Astrocyte of the hippocampus (primary cell): ENCODE measurements at places on chromosomes 7 and 10.

GRCh38 chr7:151008143-151008510, 16.2 kb downstream of the ATG9B start:
- DNase-seq: no peak

- peak; percentile 93 for DNase-seq
These were observed 72.8 kb upstream of the PPIF start for GRCh38 chr10:79274279-79275104.

- peak; percentile 74 for DNase-seq
These were observed 22.6 kb upstream of the VDAC2 start for GRCh38 chr10:75187961-75188426.

- DNase-seq: no peak
These were observed 67.5 kb downstream of the DNAJC12 start for GRCh38 chr10:67770537-67770936.

DNA sequence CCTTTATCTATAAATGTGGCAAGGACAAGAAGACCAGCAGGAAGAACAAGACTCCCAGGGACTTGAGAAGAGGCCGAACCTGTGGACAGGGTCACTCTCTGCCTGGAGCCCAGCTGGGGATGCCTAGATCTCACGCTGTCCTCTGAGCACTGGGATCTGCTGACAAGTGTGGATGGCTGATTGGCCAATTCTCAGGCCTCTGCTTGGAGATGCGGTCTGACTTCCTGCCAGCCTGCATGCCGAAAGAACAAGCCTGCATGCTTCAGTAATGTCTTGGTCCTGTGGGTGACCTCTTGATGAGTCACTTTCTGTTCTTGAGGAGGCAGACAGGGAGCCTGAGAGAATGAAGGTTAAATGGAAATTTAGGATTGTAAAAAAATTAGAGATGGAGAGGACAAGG, 84.7 kb downstream of the TMEM178B start:
- DNase-seq: peak; percentile 99

DNA sequence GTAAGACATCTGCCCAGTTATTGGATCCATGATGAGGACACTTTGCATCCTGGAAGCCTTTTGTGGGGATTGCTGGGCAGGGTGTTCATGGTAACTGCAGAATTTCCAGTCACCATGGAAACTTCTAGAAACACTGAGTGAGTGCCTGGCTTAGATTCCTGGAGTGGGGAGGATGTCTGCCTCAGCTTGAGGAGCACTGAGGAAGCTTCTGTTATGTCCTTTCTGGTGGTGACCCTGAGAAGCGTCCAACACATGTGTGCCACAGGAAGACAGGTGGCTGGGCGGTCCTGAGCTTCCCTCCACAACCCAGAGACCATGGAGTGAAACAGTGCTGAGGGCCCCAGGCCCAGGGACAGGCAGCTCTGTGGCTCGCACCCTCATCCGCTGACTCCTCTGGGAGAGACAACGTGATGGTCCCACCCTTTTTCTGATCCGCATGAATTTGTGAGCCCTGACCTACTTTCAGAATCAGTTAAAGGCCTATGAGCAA, 191.8 kb upstream of the CXCL12 start:
- peak; percentile 23 for DNase-seq

GRCh38 chr10:50375051-50375452, 123.7 kb upstream of the ASAH2 start:
- DNase-seq: no peak

GRCh38 chr10:94571528-94571927, 25.9 kb downstream of the HELLS start:
- no peak for DNase-seq

DNA sequence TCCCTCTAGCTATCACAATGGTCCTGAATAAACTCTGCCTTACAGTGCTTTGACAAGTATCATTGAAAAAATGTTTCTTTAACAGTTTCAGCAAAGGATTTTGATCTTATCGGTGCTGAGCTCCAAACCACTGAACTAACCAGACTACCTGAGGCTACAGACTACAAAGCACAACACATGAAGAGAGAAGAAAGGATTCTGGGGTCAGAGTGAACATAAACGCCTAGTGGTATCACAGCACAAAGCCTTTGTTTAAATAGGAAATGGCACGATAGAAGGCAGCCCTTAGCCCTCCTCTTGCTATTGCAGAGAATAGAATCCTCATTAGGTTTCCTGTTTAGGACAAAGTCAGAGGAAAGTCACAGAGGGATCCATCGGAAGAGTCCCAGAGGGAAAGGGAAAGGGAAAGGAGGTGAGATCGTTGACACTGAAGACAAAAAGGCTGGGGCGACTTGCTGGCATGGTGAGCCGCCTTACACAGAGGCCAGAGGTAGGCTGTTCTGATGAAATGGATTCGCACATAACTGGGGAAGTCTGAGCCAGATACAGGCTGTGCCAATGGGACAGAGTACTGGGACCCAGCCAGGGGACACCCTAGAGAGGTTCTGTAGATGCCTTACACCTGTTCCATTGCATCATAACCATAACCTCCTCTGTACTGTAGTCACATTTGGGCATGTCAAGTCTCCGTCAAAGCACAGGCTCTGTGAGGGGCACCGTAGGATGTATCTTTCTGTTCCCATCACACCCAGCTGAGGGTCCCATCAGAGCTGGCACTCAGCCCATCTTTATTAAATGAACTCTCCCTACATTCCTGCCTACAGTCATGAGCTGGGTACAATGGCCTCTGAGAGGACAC, 71.5 kb downstream of the XPNPEP1 start:
- no peak for DNase-seq

DNA sequence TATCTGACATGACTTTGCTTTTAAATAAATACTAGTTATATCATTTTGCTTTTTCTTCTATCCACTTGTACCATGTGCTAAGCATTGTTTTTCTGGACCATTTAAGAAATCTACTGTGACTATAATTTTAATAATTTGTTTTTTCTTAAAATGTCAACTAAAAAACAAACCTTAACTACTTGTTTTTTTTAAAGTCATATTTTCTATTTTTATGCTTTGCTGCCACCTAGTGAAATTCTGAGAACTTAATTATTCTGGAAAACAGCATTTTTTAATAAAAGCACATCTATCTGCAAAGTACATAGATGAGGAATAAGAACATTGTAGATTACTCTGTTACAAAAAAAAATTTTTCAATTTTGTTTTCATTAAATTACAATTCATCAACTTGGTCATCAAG, 47.4 kb downstream of the ORC5 start:
- DNase-seq: peak; percentile 15

DNA sequence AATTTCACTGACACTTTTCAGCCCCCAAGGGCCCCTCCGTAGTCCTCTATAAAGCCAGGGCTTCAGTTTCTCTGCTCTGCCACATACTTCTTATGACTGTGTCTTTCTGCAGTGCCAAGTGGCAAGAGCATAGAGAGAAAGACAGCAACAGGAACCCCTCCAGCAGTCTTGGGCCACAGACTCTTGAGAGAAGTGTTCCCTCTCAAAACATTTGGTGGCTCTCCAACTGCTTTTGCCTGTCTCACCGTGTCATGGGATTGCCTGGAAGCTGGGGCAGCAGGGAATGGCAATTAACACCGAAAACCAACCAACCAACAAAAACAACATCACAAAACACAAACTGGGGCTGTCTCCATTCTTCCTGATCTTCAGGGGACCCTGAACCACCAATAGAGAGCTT, 73.8 kb upstream of the ELN start:
- DNase-seq: no peak

- peak; percentile 63 for DNase-seq
These were observed 17.9 kb downstream of the RTKN2 start for GRCh38 chr10:62250594-62251198.

DNA sequence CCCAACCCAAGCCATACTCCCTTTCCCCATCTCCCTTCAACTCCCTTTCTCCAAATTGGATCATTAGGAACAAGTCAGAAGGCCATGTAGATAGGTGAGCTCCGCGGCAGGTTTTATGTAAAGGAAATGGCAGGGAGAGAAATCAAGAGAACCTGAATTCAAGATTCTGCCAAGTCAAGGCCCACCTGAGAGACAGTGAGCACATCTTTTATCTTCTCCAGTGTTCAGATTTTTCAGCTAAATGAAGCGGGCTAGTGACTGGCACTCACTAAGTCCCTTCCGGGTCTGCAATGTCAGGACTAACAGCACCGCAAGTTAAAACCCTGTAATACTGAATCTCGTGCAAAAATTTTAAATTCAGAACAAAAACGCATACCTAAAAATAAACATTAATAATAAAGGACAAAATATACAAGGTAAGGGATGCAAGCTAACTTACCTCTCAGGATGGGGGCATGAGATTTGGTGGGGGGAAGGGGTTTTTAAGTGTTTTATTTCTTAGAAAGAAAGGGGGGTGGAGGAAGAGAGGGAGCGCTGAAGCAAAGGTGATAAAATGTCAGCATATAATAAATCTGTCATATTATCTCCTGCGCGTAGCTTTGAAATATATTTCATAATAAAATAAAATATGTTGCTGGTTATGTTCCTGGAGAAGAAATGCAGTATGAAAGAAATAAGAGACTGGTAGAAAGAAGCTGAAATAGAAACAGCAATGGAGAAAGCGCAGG, 17.6 kb downstream of the TCAF1 start:
- no peak for DNase-seq

DNA sequence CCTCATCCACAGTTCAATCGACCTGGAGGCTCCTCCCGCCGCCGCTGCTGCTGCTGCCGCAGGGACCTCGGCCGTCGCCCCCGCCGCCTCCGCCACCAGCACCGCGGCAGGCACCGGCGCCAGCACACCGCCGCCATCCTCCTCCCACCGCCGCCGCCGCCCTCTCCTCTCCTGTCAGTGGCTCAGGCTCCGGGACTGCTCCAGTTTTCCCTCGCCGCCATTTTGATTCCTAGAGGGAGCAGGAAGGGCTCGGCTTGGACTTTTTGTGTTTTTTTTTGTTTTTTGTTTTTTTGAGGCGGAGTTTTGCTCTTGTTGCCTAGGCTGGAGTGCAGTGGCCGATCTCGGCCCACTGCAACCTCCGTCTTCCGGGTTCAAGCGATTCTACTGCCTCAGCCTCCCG, 3.0 kb upstream of the MCM10 start:
- DNase-seq: peak; percentile 28
